ENCODE measurements at places on chromosomes 4 and X. TPM values are rescaled to one million over a fixed set of nuclear protein-coding genes. Genes with fewer than 3 reads are reported as not detected.

SH3D19 gene
- 4.4 TPM for total RNA-seq

USP26 gene
- not detected for total RNA-seq

GAGE12H gene
- total RNA-seq, result not detected

HSFX4 gene
- not detected for total RNA-seq

FGF16 gene
- not detected for total RNA-seq

NAP1L5 gene
- total RNA-seq, result not detected

DKK2 gene
- total RNA-seq, result 0.87 TPM

CXorf65 gene
- total RNA-seq, result not detected

GAGE12J gene
- not detected for total RNA-seq

GUCY1B1 gene
- total RNA-seq, result 13.0 TPM

CDKL5 gene
- 2.9 TPM for total RNA-seq

NAP1L2 gene
- 19.0 TPM for total RNA-seq

RAB33A gene
- not detected for total RNA-seq

Data from H4 (cell line).